Kidney (tissue), 22 donors: ENCODE measurements at places on chromosomes 7 and 10.

DNA sequence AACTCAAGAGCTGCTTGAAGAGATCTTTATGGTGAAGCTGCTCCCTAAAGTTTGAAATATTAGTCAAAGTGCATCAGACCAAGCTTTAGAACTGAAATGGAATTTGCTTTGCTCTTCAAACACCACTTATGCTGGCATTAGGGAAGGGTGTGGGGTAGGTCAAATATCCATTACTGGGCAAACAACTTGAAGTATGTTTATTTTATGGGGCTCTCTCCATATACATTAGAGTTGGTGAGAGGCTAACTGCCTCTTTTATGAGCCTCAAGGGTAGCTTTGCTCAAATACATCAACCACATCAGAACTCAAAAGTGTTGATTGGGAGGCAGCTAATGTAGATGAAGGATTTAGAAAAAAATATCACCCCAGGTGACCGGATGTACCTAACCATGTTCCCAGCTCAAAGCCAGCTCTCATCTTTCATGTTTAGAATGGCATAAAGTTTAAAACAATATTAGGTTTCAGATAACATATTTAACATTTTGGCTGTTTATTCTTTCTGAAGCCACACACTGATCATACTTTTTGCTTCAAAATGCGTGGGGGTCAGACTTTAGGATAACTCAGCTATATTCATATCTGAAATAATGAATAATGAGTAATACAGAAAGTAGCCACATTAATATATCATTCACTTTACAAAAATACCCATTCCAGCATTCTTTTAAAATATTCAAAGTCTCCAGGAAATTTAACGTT lies 318.6 kb downstream of the PTEN start:
- no peaks in the 10 kb centered on the region for H3K27me3 ChIP-seq
- no peak overlapping the region for H3K27ac ChIP-seq
- no peak for DNase-seq
- no peaks in the 10 kb centered on the region for H3K36me3 ChIP-seq
- H3K4me3 ChIP-seq = no peak overlapping the region
- no peaks in the 10 kb centered on the region for H3K4me1 ChIP-seq

DNA sequence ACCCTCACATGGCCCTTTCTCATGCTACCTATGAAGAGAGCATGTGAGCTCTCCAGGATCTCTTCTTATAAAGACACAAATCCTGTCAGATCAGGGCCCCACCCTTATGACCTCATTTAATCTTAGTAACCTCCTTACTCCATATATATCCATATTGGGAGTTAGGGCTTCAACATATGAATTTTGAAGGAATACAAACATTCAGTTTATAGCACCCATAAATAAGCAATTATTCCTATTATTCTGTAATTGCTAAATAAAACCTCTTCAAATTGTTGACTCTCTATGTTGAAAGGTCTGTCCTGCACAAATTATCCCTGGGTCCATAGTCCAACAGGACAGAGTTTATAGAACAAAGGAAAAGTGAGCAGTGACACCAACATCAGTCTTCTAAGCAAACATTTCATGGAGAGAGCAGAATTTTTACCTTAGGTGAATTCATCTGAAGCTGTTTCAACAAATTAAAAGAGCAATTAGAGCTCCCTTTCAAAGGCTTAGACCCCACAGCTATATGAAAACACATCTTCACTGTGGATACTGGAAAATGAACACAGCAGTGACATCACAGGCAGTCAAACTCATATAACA lies 12.2 kb downstream of the DOCK4 start:
- H3K4me3 ChIP-seq = no peak overlapping the region
- no peaks in the 10 kb centered on the region for H3K4me1 ChIP-seq
- H3K36me3 ChIP-seq = no peaks in the 10 kb centered on the region
- H3K27me3 ChIP-seq = no peaks in the 10 kb centered on the region

- no peaks in the 10 kb centered on the region for H3K4me1 ChIP-seq
- no peaks in the 10 kb centered on the region for H3K27me3 ChIP-seq
- DNase-seq = no peak
- H3K27ac ChIP-seq = no peak overlapping the region
Measured at GRCh38 chr10:108064746-108065260, 900.3 kb upstream of the SORCS1 start.

- H3K4me1 ChIP-seq = no peaks in the 10 kb centered on the region
- no peak overlapping the region for H3K27ac ChIP-seq
- H3K27me3 ChIP-seq = no peaks in the 10 kb centered on the region
- H3K36me3 ChIP-seq = no peaks in the 10 kb centered on the region
Measured at GRCh38 chr7:106858618-106859532, 6.2 kb upstream of the PIK3CG start.

- H3K27ac ChIP-seq = no peak overlapping the region
- H3K27me3 ChIP-seq = no peaks in the 10 kb centered on the region
Measured at GRCh38 chr10:92142512-92142911, 148.4 kb downstream of the CPEB3 start.

- H3K27me3 ChIP-seq = peaks cover 7% of the 10 kb centered on the region
- no peak overlapping the region for H3K27ac ChIP-seq
- H3K36me3 ChIP-seq = no peaks in the 10 kb centered on the region
- no peak for DNase-seq
- H3K4me3 ChIP-seq = no peak overlapping the region
Measured at GRCh38 chr10:22317771-22318565, 1.8 kb downstream of the COMMD3 start.

GRCh38 chr7:103132995-103133688 lies 15.8 kb downstream of the NAPEPLD start:
- no peak overlapping the region for H3K4me3 ChIP-seq
- H3K27me3 ChIP-seq = no peaks in the 10 kb centered on the region
- H3K36me3 ChIP-seq = no peaks in the 10 kb centered on the region
- no peaks in the 10 kb centered on the region for H3K4me1 ChIP-seq
- H3K27ac ChIP-seq = peak overlapping the region; percentile 33

DNA sequence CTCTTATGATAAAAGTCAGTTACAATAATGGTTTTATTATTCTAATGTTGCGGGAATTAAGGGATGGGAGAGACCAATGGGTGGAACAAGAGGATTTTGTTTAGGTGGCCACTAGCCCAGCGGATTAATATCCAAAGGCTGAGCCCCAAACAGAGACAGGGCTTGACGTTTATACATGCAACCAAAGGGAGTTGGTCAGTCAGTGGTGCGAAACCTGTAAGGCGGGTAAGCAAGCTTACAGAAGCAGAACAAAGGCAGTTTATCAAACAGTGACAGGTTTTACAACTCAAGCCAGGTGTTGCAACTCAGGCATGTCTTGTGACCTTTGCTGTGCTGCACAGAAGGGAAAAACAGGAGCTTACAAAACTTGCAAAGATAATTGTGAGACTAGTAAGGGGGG lies 622.9 kb upstream of the MBL2 start:
- DNase-seq = no peak
- H3K27me3 ChIP-seq = no peaks in the 10 kb centered on the region
- no peaks in the 10 kb centered on the region for H3K4me1 ChIP-seq
- no peak overlapping the region for H3K4me3 ChIP-seq
- no peaks in the 10 kb centered on the region for H3K36me3 ChIP-seq

DNA sequence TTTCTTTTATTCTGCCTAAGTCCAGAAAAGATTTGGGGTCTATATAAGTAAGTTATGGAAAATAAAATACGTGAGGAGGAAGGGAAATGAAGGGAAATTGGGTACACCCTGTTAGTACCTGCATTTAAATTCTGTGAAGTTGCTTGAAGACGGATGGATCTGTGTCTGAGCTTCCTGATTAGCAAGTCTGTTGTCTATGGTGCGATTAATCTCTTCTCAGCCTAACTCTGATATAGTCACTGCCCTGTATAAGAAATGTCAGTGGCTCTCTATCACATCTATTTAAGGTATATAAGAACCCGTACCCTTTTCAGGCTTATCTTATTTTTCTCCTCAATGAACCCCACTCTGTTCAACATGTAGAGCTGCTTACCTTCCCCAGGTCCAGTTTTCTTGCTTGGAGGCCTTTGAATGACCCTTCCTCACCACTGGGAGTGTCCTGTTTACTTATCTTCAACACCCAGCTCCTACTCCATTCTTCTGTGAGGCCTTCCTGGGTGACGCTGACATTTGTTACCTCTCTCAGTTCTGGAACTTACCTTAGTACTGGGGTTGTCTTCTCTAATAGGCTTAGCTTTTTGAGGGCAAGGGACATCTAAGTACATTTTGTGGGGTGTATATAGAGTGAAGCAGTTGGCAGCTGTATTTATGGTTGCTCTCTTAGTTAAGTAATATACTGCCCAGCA lies 149.6 kb upstream of the PRPS1L1 start:
- no peaks in the 10 kb centered on the region for H3K4me1 ChIP-seq
- H3K4me3 ChIP-seq = no peak overlapping the region
- no peaks in the 10 kb centered on the region for H3K36me3 ChIP-seq
- H3K27me3 ChIP-seq = no peaks in the 10 kb centered on the region
- no peak for DNase-seq

DNA sequence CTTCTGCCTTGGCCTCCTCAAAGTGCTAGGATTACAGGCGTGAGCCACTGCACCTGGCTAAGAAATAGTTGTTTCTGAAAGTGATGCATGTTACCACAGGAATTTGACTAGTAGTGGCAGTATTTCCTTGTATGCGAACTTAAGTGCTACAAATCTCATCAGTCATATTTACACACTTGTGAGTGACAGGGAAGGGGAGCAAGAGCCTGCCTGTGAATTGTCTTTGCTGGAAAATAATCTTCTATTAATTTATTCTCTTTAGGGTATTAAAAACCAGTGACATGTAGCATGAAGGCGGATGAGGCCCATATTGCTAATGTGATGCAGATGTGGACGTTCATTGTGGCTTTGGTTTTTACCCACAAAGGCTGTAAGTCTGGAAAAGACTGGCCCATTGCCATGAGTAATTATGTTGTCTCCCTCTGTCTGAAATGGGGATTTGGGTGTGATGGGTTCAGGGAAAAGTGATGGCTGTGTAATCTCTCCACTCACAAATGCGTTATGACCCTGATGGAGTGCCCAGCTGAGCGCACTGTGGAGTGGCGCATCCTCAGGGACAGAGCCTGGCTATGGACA lies 97.6 kb downstream of the CCNY start:
- DNase-seq = no peak
- H3K4me3 ChIP-seq = no peak overlapping the region
- H3K4me1 ChIP-seq = no peaks in the 10 kb centered on the region
- no peak overlapping the region for H3K27ac ChIP-seq

- H3K27me3 ChIP-seq = no peaks in the 10 kb centered on the region
- no peak overlapping the region for H3K27ac ChIP-seq
- DNase-seq = no peak
- H3K4me3 ChIP-seq = no peak overlapping the region
- H3K4me1 ChIP-seq = no peaks in the 10 kb centered on the region
Measured at GRCh38 chr10:45160271-45160670, 155.1 kb downstream of the OR13A1 start.

DNA sequence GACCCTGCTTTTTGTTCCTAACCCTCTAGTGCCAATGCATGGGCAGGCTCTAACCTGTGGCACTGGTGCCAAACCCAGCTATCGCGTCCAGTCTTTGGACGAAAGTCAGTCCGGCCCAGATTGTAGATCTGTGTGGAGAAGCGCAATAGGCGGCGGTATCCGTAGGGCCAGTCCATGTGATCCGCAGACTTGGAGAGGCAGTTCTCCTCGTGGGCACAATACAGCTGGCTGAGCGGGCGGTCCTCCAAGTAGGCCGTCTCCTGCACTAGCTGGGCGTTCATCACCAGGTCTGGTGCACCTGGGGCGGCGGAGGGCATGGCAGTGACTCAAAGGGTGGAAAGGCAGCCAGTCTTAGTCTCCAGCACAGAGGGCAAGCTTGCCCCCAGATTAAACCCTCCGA lies 14.5 kb downstream of the LOXL4 start:
- H3K27me3 ChIP-seq = no peaks in the 10 kb centered on the region
- peak; percentile 83 for DNase-seq
- no peaks in the 10 kb centered on the region for H3K4me1 ChIP-seq
- H3K27ac ChIP-seq = no peak overlapping the region
- H3K4me3 ChIP-seq = no peak overlapping the region

DNA sequence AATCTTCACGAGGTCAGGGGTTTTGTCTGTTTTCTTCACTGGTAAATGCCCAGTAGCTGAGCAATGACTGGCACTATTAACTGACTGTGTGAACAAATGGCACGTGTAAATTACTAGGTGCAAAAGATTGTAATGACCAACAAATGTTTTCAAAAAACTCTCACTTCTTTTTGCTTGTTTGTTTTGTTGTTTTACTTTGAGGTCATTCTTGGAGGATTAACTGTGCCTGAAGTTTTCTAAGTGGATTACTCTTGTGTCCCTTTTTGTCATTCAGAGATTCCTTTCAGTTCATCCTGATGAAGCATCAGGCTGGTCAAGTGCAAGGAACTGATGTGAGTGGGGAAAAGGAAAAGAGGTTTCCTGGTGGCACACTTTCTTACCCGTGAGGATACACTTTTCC lies 74.4 kb upstream of the PPP1R3C start:
- H3K27me3 ChIP-seq = no peaks in the 10 kb centered on the region
- H3K4me3 ChIP-seq = no peak overlapping the region
- peaks cover 7% of the 10 kb centered on the region for H3K4me1 ChIP-seq
- H3K36me3 ChIP-seq = no peaks in the 10 kb centered on the region

- no peaks in the 10 kb centered on the region for H3K36me3 ChIP-seq
- DNase-seq = peak; percentile 55
- H3K27ac ChIP-seq = no peak overlapping the region
- H3K4me1 ChIP-seq = peaks cover 10% of the 10 kb centered on the region
- H3K4me3 ChIP-seq = no peak overlapping the region
Measured at GRCh38 chr10:100792574-100792973, 47.2 kb downstream of the PAX2 start.

DNA sequence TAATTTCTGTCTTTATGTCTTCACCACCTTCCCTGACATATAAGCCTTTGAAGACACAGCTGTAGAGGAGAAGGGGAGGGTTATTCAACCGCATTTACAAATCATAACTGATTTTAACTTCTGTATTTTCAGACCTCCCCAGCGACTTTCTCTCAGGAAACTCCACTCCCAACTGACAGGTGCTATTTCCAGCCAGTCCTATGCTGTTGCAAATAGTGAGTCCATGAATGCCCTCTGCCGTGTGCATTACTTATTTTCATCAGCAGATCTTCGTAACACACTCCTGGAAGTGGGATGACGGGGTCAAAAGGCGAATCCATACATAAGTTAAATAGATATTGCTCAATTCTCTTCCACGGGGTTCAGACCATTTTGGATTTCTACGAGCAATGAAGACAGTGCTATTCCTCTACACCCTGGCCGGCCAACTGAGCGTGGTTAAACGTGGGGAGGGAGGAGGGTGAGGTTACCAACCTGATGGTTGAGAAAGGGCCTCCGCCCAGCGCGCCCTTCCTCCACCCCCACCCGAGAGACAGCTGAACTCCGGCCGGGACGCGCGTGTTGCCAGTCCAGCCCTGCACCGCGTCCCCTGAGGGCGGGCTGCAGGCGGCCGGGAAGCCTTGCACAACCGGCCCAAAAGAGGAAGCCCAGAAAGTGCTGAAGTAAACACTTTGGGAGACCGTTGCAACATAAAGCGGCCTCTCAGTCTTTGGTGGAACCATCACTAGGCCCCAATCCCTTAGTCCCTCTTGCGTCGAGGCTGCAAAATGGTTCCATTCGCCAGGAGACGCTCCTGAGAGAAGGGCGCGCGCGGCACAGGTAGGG lies at the start of gene APBB1IP:
APBB1IP (plus strand) TSS at position 705 of the 825 bp plus-strand sequence. CDS start 53,986 bp downstream, outside the sequence.
- H3K4me1 ChIP-seq = no peaks in the 10 kb centered on the region
- DNase-seq = peak; percentile 24
- no peaks in the 10 kb centered on the region for H3K36me3 ChIP-seq
- H3K27me3 ChIP-seq = no peaks in the 10 kb centered on the region
